ENCODE measurements at places on chromosomes 4 and X.

GRCh38 chr4:100985576-100985975 lies 361.8 kb downstream of the PPP3CA start:
- DNase-seq: no peak

DNA sequence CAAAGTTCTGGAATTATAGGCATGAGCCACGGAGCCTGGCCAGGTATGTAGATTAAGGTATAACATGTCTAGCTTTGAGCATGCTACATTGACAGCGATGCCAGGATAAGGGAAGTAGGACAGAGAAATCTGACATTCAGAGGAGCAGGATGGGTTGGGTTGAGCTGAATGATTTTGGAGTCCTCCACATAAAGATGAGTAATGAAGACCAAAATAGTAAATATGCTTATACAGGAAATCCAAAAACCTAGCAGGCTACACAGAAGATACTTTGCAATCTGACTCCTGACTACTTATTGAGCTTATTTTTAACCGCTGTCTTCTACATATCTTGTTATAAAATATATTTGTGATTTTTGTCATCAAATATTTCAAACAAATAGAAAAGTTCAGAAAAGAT lies 69.7 kb downstream of the PDGFC start:
- DNase-seq: no peak

DNA sequence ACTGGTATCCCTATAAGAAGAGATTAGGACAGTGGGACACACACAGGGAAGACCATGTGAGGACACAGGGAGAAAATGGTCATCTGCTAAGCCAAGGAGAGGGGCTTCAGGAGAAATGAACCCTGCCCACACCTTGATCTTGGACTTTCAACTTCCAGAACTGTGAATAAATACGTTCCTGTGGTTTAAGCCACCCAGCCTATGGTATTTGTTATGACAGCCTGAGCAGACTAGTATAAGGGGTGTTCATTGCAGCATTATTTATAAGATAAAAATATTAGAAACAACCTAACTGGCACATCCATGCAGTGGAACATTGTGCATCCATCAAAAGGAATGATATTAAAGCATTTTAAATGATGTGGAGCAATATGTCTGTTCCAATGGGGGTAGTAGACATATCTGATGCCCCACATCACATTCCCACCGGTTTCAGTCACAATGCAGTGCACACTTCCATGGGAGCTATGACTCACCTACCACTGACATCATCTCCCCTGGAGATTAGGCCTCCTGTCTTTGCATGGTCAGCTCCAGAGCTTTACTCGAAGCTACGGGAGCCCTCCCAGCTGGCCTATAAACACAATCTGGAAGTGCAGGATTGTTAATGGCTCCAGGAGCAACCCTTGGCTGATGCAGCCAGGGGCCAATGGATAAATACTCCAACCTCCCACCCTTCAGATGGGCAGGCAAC lies 38.9 kb upstream of the MAMLD1 start:
- no peak for DNase-seq

DNA sequence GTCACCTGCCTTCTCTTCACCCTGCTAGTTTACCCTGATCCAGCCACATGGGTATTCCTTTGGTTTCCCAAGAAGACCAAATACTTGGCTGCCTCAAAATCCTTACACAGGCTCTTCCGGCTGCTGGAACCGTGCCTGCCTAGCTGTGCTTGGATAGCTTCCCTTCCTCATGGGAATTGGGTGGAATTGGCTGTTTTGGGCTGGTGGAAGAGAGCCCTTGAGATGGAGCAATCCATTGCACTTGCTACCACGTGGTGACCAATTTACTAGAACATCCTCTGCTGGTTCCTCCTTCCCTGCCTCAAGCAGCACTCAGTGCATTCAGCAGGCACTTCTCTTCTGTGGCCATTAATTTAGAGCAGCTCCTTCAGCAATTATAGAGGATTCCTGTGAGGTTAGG lies 119.3 kb upstream of the AP1S2 start:
- no peak for DNase-seq

- no peak for DNase-seq
These were observed 15.6 kb upstream of the CWH43 start for GRCh38 chr4:48970471-48970921.

- no peak for DNase-seq
These were observed 2.3 kb downstream of the IKBKG start for GRCh38 chrX:154549766-154550165.

DNA sequence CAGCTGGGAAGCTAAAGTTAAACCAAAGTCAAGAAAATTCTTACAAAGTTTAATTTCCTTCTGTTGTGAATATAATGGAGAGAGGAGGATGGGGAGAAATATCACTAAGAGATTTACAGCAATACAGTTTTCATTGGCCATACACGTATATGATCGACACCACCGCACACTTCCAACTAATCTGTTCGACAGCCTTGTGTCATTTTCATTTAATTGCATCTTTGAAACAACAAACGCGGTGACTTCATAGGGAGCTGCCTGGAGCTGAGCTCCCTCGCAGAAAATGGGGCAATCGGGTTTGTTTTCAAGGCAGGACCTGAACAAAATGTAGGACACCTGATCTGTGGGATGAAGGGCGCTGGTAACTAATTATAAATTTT lies 1.3 kb downstream of the PTPN13 start:
- peak; percentile 15 for DNase-seq

Measured in BE2C (cell line).